ENCODE measurements at places on chromosomes 6 and 20.

- DNase-seq = no peak
Observed at GRCh38 chr6:23418095-23418494, 707.9 kb upstream of the NRSN1 start.

GRCh38 chr6:158772172-158772571 lies 47.0 kb downstream of the EZR start:
- DNase-seq = no peak

- no peak for DNase-seq
Observed at GRCh38 chr6:74000666-74001490, 304.9 kb downstream of the CD109 start.

DNA sequence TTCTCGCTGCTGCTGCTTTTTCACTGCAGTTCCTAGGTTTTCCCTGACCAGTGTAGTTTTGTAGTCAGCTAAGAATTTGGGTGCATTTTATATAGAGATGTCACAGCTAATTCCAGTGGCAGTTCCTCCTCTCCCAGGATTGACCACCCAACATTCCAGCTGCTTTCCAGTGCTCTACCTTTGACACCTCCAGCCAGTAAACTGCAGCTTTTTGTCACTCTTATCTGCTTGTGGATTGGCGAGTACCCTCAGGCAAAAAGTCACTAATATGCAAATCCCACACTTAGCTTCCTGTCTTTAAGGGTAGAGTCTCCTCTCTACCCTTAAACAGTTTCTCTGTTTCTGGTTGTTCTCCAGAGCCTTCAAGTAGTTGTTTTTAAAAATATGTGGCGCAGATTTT lies 146.9 kb upstream of the KCNG1 start:
- DNase-seq = no peak
